Activated CD4-positive, alpha-beta T cell treated with anti-CD3 and anti-CD28 coated beads, Interleukin-2, amount 50 U/mL, for 24 hours (primary cell): ENCODE measurements at places on chromosomes 12 and 14.
A peak's percentile ranks its signal among the peaks of the same experiment; 100 is the strongest.

- no peak for DNase-seq
Measured at GRCh38 chr12:42933461-42934081, 344.0 kb upstream of the PRICKLE1 start.

- no peak for DNase-seq
Measured at GRCh38 chr12:66934302-66935062, 255.6 kb upstream of the GRIP1 start.

GRCh38 chr12:3241621-3242020, 164.4 kb downstream of the TSPAN9 start:
- no peak for DNase-seq

DNA sequence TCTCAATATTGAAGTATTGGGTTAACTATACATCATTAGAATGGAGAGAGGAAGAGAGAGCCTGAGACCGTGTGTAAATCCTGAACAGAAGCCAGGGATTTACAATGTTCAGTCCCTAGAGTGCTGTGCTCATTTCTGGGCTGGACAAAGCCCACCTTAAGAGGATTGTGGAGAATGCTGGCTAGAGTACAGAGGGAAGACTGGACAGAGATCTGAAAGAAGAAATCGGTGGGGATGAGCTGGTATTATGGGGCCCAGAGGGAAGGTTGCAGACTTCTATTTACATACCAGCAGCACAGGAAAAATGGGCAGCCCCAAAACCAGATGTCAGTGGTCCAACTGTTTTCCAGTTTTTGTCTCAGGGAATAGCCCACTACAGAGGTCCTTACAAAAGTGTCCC, 42.3 kb downstream of the RTN1 start:
- no peak for DNase-seq

- no peak for DNase-seq
Measured at GRCh38 chr12:42255221-42255865, 17.3 kb upstream of the YAF2 start.

GRCh38 chr12:88951860-88952561, 371.7 kb upstream of the KITLG start:
- DNase-seq, result no peak

DNA sequence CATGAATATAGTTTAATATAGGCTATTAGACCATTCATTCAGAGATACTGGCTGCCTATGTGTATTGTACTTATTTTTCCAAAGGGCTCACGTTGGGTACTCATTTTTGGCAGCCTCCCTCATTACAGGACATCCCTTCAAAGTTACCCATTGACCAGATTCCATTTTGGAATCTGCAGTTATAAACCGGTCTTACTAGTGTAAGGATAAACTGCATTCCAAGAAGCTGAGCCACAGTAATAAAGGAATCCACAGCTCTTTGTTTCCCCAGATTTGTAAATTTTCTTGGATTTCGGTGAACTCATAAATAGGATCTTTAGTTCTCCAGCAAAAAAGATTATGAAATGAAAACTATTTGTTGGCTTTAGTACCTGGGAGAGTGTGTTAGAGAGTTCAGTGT, 18.9 kb upstream of the CFL2 start:
- no peak for DNase-seq

- no peak for DNase-seq
Measured at GRCh38 chr12:70267550-70267949, 24.3 kb downstream of the CNOT2 start.

DNA sequence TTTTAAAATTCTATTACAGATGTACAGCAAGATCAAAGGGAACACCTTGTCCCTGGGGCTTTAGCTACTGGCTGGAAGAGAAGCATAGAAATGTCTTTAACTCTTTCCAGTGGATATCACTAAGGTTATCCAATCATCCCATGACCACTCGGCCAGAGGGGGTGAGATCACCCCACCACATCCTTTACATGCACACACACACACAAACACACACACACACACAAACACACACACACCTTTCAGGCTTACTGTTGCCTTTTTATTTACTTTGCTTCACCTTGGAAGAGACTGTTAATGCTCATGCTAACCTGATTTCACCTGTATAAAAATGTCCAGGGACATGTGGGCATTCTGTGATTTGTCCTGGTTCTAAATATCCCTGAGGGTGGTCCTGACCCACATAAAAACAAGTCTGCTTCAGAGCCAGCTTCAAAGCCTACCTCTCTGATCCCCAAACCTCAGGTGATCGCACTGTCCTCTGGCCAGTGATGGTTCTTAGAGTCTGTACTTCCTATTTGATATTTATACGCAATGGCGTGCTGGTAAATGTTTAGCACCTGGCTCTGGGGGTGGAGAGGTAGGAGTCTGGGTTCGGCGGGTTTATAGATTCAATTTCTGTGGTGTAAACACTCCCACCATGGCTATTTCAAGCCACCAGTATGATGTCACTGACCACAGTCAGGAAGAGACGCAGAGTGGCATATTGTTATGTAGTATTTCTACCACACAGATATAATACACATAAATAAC, 166.1 kb upstream of the EEA1 start:
- no peak for DNase-seq

DNA sequence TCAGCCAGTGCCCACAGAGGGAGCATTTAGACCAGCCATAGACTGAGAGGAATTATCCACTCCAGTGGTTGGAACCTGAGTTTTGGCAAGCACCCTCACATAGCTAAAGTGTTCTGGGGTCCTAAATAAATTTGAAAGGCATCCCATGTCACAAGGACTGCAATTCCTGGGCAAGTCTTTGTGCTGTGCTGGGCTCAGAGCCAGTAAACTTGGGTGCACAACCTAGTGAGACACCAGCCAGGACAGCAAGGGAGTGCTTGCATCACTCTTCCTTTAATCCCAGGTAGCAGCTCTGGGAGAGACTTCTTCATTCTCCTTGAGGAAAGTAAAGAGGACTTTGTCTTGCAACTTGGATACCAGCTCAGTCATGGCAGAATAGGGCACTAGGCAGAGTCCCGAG, 142.0 kb upstream of the FSCB start:
- DNase-seq, result no peak

DNA sequence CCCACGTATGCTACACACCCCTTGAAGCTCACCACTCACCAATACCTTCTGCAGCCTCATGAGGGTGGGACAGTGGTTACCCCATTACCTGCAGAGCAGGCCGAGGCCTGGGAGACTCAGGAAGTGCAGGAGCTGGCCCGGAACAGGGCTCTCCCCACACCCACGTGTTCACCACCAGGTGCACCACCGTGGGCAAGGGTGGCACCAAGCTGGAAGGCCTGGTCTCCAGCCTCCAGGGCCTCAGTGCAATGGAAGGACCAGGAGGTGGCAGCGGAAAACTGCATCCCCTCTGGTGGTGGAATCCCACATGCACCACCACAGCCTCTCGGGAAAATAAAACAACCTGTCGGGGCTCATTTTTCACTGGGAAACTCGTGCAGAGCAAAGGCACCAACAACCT, 36.4 kb downstream of the ITPK1 start:
- no peak for DNase-seq

GRCh38 chr12:2944401-2945047, 14.7 kb upstream of the TEAD4 start:
- DNase-seq, result peak; percentile 26

GRCh38 chr14:26548406-26548805, 49.4 kb downstream of the NOVA1 start:
- DNase-seq, result no peak

- no peak for DNase-seq
Measured at GRCh38 chr14:104689109-104689880, at the start of gene INF2. Gene INF2 (plus strand): TSS chr14:104689618. CDS start chr14:104701366, 11,748 bp downstream.

DNA sequence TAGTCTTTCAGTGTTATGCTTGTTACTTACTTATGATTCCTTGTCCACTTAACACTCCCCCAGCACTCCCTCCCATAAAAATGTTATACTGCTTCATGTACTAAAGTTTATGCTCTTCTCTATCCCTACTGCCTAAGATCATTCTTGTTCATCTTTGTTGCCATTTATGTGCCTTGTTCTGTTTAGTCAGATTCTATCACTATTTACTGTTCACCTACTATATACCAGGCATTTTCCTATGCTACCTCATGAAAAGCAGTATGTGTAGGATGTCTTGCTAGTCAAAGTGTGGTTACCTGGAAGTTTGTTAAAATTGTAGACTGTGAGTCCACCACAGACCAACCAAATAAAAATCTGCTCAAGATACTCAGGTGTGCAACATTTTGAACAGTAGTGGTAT, 23.9 kb downstream of the ERH start:
- no peak for DNase-seq

- no peak for DNase-seq
Measured at GRCh38 chr12:93634416-93634815, 42.8 kb upstream of the CRADD start.

GRCh38 chr14:23056145-23056955, 970 bp downstream of the CDH24 start:
- DNase-seq, result peak; percentile 56

DNA sequence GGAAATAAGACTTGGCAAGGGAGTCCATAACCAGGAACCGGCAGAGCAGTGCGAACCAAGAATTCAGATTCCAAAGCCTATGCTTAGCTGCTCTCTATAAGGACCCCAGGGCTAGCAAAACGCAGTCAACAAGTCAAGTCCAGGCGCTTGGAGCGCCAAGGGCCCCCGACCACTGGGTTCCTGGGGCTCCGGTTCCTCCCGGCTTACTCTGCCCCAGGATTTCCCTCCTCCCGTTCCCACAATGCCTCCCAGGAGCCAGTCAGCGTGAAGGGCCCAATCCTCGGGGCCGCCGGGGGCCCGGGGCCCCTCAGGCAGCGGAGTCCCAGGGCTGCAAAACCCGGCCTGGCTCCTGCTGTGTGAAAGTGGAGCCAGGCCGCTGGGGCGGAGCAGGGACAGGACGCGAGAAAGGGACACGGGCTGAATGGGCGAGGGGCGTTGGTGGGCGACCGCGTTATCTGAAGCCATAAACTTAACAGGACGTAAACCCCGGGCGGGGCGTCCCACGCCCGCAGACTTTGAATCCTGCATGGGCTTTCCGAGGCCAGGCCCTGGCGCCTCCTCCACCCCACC, 1.5 kb downstream of the KRT8 start:
- peak; percentile 45 for DNase-seq

DNA sequence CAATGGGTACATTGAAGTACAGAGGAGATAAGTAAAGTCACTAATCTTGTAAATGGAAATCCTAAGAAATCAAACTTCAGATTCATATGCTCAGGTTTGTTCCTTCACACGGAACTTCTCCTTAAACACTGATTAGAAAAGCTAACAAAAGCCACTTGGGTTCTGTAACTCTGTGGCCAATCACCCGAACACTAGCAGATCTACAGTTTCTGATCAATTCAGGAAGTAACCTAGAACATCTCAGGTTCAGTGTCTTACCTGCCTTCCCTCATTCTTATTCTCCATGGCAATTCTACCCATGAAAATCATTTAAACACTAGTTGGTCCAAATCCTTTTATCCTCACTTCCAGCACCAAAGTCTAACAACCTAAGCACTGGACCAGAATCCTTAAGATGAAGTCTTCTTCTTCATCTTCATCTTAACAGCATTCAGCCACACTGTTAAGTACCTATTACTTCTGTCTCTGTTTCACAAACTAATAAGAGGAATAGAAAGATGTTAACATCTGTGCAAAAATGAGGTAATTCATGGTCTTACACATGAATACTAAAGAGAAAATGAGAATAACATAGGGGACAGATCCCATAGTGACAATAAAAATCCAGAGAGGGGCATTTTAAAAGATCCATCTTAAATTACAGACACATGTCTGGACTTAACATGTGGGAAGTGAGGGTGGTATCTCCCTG, 184.5 kb downstream of the SSPN start:
- DNase-seq, result no peak

DNA sequence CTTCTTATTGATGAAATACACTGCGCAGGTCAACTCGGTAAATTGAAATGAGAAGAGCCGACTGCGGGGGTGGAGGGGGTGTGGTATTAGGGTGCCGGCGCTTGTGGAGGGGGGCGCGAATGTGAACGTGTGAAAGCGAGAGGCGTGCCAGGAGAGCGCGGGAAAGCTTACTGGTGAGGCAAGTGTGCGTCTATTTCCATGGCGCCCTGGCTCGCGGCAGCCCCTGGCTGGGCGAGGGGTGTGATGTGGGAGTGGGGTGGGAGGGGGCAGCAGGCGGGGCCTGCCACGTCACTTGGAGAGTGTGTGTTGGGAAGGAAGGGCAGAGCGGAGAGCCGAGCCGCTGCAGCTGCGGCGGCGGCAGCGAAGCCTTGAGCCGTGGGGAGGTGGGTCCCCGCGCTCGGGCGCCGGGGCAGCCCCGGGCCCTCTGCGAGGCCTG, 88.8 kb downstream of the GALNT8 start:
- no peak for DNase-seq

- no peak for DNase-seq
Measured at GRCh38 chr14:56371737-56372136, 207.9 kb upstream of the TMEM260 start.

DNA sequence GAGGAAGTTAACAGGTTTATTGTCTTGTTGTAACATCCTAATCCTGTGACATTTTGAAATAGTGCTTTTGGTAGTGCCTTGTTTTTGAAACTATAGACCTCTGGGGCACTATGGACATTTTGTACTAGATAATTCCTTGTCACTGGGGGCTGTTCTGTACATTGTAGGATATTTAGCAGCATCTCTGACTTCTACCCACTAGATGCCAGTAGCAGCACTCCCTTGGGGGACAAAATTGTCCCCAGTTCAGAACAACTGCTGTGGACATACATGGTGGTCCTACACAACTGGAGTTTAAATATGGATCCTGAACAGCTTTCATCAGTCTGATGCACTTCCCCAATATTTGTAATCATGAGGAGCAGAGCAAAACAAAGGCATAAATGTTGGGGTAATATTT, 264.7 kb downstream of the RAD51B start:
- no peak for DNase-seq

DNA sequence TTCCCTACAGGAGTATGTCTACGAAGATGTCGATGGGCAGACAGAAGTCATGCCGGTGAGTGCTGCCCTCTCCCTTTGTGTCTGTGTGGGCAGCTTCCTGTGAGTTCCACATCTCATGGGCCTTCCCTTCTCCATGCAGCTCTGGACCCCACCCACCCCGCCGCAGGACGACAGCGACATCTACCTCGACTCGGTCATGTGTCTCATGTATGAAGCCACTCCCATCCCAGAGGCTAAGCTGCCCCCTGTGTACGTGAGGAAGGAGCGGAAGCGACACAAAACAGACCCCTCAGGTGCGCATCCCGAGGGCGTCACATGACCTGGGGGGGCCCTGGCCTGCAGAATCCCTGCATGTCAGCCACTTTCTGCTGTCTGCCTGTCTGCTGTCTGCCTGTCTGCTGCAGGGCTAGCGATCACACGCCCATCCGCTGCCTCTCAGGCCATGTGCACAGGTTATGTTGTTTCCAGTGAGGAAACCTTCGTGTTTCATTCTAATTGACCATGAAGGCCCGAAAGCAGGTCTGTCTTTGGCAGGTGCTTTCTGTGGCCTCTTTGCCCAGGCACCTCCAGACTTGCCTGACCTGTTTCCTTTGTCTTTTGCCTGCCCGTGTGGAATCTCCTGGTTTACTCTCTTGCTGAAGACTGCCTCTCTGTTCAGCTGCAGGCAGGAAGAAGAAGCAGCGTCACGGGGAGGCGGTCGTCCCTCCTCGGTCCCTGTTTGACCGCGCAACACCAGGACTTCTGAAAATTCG, 95.1 kb downstream of the EP400 start:
- DNase-seq, result no peak

DNA sequence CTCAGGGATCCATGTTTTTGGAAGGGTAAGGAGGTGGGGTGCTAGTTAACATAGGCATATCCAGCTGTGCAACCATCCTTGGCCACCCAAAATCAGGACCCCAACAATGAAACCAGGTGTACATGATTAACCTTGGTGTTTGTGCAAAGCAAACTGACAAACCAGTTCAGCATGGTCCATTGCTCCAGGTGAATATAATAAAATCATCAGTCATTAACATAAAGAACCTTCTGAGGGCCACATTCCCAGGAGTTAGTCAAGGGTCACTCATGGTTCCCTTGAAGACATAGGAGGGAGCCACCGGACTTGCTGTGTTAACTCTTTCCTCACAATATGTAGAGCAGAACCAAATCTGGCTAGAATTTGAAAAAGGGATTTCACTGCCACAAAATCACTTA, 17.8 kb downstream of the SLC38A2 start:
- no peak for DNase-seq
